ENCODE measurements at places on chromosomes 2 and 18.

- no peak for DNase-seq
Observed at GRCh38 chr2:200966770-200967169, 3.3 kb upstream of the ORC2 start.

- DNase-seq, result no peak
Observed at GRCh38 chr2:15672961-15673918, 81.6 kb downstream of the DDX1 start.

DNA sequence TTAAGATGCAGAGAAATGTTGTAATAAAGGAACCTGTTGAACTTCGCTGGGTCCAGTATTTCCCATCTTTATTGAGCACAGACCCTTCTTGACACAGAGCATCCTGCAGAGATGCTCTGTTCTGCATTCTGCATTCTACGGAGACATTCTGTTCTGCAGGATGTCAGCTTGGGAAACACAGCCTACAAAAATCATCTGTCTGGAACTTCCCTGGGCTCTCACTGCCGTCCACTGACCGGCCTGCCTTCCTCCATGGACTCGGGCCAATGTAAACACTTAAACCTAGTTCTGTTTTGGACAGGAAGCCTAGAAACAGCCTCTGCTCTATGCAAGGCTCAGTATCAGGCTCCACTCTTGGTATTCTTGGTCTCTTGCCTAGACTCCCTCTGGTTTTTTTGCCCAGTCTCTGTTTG lies 90.0 kb upstream of the PPP1CB start:
- peak; percentile 85 for DNase-seq

GRCh38 chr2:195304310-195304709 lies 352.7 kb upstream of the SLC39A10 start:
- no peak for DNase-seq

- DNase-seq, result no peak
Observed at GRCh38 chr2:168781191-168781817, 21.1 kb upstream of the NOSTRIN start.

GRCh38 chr2:216525972-216526371 lies 27.3 kb downstream of the RPL37A start:
- DNase-seq, result no peak

GRCh38 chr2:210611466-210611865 lies 55.1 kb downstream of the CPS1 start:
- no peak for DNase-seq

- DNase-seq, result no peak
Observed at GRCh38 chr2:217151509-217152206, 291.8 kb upstream of the TNP1 start.

- no peak for DNase-seq
Observed at GRCh38 chr18:1657876-1658275, 753.2 kb downstream of the ADCYAP1 start.

- DNase-seq, result no peak
Observed at GRCh38 chr2:33786881-33787280, 187.8 kb upstream of the FAM98A start.

GRCh38 chr2:171880774-171881173 lies 13.3 kb downstream of the SLC25A12 start:
- no peak for DNase-seq

GRCh38 chr18:35158728-35159450 lies 81.9 kb upstream of the ZNF397 start:
- no peak for DNase-seq

GRCh38 chr2:126208266-126208665 lies 447.7 kb upstream of the GYPC start:
- no peak for DNase-seq

DNA sequence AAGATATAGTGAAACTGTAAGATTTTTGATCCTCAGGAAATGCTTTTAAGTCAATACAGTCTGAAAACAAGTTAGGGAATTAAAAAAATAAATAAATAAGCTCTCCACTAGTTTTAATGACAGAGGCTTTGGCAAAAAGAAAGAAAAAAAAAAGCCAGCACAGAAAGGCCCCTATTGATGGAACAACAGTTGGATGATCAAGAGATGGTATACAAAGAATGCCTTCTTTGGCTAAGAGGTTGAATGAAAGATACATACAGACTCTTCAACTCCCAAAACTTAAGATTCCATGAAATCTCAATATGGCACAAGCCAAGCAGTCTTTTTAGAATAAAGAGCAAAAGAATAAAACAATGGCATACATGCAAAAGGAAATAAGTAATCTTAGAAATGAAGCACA lies 64.0 kb upstream of the GALNT5 start:
- no peak for DNase-seq

DNA sequence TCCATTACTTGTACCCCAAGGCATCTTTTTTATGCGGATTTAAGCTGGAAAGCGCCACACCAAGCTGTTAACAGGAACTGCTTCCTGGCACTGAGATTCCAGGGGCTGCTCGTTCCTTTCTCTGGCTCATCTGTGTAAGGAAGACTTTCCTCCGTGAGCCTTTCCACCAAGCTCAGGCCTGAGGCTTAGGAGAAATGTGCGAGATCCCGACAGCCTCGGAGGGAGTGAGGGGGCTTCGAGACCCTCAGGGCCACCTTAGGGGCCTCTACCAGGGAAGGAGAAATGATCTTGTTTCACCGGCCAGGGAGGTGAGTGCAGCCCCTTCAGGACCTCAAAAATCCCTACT lies 17.1 kb downstream of the B3GNT7 start:
- no peak for DNase-seq

- peak; percentile 31 for DNase-seq
Observed at GRCh38 chr18:63844254-63844653, 43.3 kb upstream of the SERPINB2 start.

DNA sequence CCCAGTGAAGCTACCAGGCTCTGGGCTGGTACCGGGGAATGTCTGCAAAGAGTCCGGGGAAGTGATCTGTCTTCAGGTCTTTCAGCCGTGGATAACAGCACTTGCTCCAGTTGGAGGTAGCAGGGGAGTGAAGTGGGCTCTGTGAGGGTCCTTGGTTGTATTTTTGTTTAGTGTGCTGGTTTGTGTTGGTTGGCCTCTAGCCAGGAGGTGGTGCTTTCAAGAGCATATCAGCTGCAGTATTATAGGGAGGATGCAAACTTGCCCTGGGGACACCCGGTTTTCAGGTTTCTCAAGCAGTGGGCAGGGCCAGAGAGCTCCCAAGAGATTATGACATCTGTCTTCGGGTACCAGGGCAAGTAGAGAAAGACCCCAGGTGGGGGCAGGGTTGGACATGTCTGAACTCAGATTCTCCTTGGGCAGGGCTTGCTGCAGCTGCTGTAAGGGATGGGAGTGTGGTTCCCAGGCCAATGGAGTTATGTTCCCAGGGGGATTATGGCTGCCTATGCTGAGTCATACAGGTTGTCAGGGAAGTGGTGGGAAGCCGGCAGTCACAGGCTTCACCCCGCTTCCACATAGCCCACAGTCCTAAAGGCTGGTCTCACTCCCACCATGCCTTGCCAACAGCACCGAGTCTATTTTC lies 34.4 kb downstream of the ACAA2 start:
- DNase-seq, result peak; percentile 9

DNA sequence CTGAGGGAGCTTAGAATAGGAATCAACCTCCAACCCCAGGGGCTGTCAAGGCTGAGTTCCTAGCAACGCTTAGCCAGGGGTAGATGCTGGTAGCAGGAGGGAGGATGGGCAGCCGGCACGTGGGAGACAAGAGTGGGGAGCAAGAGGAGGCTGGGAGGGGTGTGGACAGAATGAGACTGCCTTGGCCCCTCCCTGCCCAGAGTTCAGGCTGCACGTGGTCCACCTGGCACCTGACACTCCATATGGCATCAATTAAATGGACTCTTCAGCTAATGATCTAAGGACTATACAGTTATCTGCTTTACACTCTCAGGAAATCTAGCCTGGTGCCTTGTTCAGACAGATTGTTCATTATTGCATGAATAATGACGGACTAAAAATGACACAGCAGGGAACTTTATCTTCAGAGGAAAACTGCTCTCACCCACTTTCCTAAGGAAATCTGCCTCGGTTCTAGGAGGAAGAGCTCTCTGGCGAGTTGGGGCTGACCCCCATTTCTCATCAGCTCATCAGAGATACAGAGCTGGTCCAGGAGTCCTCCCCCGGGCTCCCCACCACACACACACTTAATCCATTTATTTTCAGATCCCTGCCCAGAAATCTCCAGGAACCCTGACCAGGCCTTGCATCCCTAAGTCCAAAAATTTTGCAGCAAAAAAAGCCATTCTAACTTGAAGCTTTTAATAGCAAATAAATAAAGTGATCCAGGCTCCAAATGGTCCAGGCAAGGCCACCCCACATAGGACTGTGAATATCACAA lies 102.1 kb upstream of the CDC42EP3 start:
- DNase-seq, result no peak

DNA sequence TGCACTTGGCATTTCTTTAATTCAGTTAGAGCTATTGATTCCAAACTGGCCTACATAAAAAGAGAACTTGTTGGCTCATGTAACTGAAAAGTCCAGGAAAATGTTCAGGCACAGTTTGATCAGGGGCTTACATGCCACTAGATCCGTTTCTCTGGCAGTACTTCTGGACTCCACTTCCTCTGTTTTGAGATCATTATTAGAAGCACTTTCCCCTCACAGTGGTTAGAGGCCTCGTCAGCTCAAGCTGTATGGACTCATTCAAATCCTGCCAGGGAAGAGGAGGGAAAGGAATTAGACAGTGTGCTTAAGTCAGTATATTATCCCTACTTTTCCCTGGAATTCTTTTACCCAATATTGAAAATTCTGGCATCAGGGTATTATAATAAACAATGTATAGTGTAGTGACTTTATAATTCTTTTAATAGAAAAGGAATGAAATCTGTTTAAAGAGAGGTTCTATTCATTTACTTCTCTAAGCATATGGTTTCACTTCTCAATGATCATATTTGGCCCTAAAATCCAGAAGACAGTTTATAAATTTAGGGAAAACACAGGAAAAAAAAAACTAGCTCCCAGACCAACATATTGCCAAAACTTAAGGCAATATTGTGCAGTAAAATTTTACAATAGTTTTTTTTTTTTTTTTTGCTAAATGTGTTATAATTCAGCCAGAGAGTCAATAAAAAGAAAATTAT lies 92.0 kb downstream of the ARMC9 start:
- DNase-seq, result peak; percentile 14

DNA sequence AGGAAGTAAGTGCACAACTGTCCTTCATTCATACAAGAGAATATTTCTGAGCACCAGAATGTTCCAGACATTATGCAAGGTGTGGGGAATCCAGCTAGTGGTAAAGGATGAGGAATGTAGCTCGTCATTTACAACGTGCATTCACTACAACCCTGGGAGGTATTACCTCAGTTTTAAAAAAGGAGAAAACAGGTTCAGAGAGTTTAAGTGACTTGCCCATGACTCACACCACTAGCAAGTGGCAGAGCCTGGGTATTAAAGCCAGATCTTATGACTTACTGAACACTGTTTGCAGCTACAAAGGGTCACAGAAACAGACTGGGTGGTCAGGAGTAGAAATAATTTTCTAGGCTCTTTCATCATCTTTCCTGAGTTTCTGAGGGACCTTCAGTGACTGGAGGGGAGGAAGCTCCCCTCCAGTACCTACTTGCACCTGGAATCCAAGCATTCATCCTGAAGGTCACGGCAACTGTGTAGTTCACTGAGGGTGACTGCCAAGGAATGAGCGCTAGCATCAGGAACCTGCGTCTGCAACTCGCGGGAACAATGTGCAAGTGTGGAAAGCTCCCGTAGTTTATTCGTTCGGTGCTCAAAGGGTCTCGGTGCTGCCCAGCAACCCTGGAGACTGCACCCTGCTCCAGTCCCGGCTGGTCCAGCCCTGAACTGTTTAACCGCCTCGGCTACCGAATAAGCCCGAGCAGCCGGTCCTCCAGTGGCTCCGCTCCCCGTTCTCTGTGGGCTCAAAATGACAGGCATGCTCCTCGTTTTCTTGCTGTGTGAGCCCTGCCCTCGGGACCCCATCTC lies 647 bp downstream of the CCDC121 start:
- peak; percentile 6 for DNase-seq

- peak; percentile 89 for DNase-seq
Observed at GRCh38 chr18:33231474-33232317, 208.8 kb downstream of the CCDC178 start.

DNA sequence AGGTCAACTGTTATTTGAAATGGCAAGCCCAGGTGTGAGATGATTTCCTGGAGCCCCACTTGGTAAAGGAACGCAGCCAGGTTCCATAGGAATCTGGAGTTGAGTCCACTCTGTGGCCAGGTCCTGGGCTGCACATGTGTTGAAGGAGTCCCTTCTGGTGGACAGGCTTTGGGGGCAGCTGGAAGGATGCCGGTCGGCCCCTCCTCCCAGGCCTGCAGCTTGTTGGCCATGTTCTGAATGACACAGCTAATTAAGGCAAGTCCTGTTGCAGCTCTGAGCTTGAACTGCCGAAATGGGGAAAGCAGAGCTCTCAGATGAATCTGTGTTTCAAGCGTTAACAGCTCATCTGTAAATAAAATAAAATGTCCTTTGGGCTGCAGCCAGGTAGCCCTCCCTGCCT lies 23.8 kb downstream of the EN1 start:
- DNase-seq, result no peak

DNA sequence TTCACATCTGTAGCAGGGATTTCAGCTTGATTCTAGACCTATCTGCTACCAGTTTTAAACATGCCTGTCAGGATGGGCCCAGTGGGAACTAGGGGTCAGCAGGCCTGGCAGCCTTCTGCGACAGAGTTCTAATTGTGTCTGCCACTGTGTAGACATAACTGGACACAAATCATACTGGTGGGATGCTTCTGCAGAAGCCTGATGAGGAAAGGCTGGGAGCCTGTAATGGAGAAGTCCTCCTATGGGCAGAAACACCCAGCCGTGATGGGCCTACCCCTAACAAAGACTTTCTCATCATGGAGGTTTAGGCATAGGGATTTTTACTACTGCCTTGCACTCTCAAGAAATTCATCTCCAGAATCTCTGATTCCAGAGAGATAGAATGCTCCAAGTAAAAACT lies 166.9 kb downstream of the PDE11A start:
- DNase-seq, result no peak

DNA sequence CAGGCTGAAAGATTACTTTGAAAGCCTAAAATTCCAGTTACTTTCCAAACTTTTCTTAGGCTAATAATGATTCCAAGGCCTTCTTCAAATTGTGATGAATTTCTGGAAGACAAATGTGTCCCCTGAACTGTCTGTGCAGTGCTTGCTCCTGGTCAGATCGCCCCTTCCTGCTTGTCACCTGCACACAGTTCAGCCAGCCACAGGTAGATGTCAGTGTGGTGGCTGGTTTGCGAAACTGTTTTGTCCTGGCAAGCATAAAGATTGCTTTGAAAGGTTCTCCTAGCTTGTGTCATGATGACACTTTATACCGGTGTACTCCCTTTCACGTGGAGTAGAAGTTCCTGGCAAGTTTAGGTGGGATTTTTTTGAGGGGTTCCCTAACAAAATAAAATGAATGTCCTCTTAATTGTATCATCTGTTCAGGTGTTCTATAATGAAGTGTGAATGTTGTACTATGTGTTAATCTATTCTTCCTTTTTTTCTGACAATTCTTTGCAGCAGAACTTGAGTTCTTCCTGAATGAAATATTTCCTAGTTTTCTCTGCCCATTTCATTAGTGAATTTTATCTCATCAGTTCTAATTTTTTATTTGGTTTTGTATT lies 298.8 kb downstream of the ZNF407 start:
- DNase-seq, result peak; percentile 57

DNA sequence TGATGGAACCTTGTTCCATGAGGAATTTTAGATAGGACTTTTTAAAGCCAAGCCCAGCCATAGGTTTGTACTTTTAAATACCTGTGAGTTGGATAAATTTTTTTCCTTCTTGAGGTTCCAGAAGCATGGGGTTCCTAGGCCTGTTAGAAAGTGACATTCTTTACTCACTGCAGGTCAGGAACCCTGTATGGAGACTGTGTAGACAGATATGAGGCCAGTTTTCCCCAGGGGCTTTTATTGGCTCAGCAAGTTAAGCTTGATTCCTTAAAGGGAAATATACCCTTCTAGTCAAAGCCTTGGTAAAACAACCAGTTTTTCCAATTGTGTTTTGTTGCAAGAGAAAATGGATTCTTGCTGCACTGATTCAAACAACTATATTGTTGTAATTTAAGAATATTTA lies 38.4 kb upstream of the GMCL1 start:
- peak; percentile 24 for DNase-seq

Data from tongue (tissue), 3 donors.